Fibroblast of the aortic adventitia (primary cell): ENCODE measurements at places on chromosomes 3 and 15. TPM values are rescaled to one million over a fixed set of nuclear protein-coding genes. Genes with fewer than 3 reads are reported as not detected.

Gene ITGA11
- total RNA-seq: 81.1 and 105 TPM in 2 replicates

Gene RTP1
- not detected in 2 replicates for total RNA-seq

GRCh38 chr15:39997639-39998038, 41.3 kb downstream of the SRP14 start:
- no peak for DNase-seq

GRCh38 chr15:48040166-48040817, 80.5 kb upstream of the SLC24A5 start:
- DNase-seq: no peak

DNA sequence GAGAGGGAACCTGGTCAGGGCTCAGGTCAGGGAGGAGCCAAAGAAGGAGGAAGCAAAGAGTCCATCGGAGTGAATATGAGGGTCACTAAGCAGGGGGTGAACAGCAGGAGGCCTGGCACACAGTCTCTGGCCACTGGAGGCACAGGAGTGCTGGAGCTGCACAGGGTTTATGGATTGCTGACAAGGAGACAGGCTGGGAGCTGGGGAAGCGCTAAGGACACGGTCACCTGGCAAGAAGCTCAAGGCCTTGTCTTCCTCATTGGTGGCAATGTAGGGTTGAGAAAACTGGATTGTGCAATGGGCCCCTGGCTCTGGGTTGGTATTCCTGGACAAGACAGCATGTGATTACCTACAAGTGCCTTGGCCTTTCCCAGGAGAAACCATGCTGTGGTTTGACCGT, 5.8 kb upstream of the CAMP start:
- no peak for DNase-seq

DNA sequence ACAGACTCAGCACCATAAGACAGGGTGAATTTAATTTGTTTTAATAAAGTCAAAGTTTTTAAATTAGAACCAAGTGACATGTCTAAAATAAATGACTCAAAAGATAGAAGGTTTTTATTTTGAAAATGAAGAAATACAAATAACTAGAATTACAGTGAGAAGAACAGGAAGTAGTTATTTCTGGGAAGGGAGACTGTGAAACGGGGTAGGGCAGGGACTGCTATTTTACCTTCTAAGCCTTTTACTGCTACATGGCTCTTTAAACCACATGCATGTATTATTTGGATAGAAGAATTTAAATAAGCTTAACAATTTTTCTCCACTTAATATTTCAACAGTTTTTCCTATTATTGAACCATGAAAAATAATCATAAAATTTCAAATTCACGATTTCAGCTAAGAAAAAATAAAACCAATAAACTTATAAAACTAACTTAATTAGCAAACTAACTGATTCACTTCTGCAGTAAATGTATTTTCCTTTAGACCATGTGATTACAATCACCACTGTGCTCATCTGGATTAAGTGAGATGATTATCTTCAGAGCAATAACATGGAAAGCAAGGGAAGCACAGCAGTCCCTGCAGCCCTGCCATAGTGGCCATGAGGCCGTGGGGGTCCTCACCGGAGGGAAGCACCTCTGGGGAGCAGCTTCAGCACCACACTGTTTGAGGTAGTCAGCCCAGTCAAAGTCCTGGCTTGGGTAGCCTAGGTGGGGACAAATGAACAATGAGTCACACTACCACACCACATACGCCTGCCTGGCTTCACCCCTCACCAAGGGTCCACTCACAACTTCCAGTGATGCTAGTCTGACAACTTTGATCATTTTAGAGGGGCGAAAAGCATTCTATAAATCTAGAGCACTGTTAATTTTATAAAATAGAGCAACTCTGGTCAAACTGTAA, 28.3 kb upstream of the STIMATE start:
- DNase-seq: no peak

GRCh38 chr15:47806008-47806407, 88.7 kb downstream of the SEMA6D start:
- no peak for DNase-seq

DNA sequence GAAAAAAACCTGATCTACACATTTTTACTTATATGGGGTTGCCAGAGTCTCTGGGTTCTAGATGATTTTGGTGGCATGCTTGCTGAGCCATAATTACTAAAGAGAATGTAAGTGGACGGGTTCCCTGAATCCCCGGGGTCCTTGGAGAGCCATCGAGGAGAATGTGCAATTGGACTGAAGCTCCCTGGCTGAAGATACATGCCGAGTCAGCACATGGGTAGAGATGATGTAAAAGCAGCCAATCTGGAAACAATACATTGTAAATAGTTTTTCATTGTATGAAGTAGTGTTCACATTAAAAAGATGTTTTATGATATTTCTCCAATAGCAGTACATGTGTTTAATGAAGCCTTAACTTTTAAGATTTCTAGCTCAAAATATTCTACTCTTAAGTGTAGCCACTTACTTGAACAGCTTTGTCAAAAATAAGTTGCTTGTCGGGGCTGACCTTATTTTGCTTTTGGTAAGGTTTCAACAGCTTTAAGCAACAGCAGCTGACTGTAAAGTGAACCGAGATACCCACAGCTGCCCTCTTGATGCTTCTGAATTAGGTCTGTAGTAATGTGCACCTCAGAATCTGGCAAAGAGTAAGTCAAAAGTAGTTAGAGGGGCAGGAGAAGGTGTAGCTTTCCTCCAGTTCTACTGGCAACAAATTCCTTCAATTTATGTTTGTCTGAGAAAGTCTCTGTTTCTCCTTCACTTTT, 205.7 kb downstream of the PLCL2 start:
- no peak for DNase-seq
